ENCODE measurements at places on chromosomes 13 and 19. TPM values are rescaled to one million over a fixed set of nuclear protein-coding genes. Genes with fewer than 3 reads are reported as not detected.

- no peak for DNase-seq
These were observed 3.0 kb upstream of the CEACAM1 start for GRCh38 chr19:42531313-42531712.

- DNase-seq, result no peak
These were observed 23.4 kb upstream of the SLC7A10 start for GRCh38 chr19:33248954-33249613.

- no peak for DNase-seq
These were observed 2293.3 kb downstream of the PCDH9 start for GRCh38 chr13:64936879-64937278.

GRCh38 chr19:45994998-45995714 is at the start of gene CCDC61:
Gene CCDC61 (plus strand): TSS chr19:45995467. CDS start chr19:46003019, 7,552 bp downstream.
- DNase-seq, result peak; percentile 97

GRCh38 chr19:58332697-58333096 is 5.9 kb downstream of the ZSCAN22 start:
- DNase-seq, result no peak

- DNase-seq, result no peak
These were observed 7.0 kb downstream of the CILP2 start for GRCh38 chr19:19544954-19545591.

DNA sequence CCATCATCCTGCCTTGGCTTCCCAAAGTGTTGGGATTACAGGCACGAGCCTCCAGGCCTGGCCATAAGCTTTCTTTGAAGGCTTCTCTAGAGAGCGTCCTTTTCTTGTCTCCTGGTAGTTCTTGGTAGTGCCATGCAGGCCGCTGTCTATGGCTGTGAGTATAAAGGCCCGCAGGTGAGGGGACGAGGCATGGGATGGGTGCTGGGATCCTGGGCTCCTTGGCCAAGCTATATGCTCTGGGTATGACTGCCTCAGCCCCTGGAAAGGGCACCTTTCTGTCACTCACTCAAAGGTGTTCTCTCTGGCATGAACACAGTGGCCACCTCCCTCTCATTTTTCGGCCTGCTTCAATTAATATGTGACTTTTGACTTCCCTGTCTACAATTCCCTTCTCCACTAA is 6.3 kb upstream of the ABCC4 start:
- DNase-seq, result no peak

DNA sequence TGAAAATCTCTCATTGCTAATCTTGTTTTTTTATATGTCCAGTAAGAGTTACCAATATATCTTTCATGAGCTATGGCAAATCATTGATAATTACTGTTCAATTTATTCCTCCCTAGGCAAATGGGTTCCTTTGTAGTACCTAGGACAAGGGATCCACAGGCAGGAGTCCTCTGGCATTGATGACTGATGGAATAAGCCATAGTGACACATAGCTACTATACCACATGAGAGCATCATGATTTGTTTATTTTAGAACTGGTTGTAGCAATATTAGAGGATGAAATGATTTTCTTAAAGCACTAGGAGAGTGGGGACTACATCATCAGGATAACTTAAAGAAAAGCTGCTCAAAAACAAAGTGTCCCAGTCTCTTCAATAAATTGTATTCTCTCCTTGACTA is 21.7 kb upstream of the MAB21L1 start:
- no peak for DNase-seq

- peak; percentile 74 for DNase-seq
These were observed 15.5 kb upstream of the MYH14 start for GRCh38 chr19:50187937-50188336.

DNA sequence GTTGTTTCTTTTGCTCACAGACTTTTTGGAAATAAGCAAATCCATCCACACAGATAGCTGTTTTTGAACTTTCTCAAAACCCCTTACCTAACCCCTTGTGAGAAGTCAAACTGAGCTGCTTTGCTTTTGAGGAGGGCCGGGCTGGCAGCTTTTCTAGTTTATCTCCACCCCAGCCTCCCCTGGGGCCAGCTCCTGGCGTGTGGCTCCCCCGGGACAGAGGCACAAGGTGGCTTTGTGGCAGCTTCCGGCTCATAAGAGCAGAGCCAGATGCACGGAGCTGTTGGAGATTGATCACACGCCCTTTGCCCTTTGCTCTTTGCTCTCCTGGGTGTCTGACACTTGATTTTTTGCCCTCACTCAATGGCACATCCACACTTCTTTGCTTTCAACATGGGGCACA is 24.9 kb upstream of the RNF113B start:
- peak; percentile 52 for DNase-seq

GRCh38 chr19:6185835-6186834 is 50.7 kb downstream of the ACSBG2 start:
- no peak for DNase-seq

GRCh38 chr19:7230826-7231225 is 63.4 kb downstream of the INSR start:
- no peak for DNase-seq

GRCh38 chr19:50290775-50291174 is 38.4 kb downstream of the KCNC3 start:
- DNase-seq, result no peak

DNA sequence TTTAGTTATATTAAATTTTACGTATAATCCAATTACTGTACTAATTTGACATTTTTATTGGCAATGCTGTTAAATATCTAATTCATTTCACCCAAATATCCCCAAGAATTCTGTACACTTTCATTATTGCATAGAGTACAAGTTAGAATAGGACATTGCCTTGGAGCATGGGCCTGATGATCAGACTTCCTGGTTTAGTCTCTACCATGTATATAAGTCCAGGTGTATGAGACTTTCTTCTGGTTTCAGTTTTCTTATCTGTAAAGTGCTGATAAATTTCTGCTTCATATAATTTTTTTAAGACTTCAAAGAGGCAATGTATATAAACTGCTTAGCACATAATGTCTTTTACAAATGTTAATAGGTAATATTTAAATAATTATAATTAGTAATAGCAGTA is 179.4 kb downstream of the KLF12 start:
- DNase-seq, result no peak

CEACAM3 gene
- total RNA-seq, result 1.1 TPM

ZNF560 gene
- not detected for total RNA-seq

OLFM2 gene
- total RNA-seq, result 1.2 TPM

ATP12A gene
- 0.64 TPM for total RNA-seq

GFY gene
- not detected for total RNA-seq

ATP7B gene
- 18.8 TPM for total RNA-seq

All from colonic mucosa (tissue), 4 donors.